NCI-H187 (cell line): ENCODE measurements at places on chromosomes 4 and X.

DNA sequence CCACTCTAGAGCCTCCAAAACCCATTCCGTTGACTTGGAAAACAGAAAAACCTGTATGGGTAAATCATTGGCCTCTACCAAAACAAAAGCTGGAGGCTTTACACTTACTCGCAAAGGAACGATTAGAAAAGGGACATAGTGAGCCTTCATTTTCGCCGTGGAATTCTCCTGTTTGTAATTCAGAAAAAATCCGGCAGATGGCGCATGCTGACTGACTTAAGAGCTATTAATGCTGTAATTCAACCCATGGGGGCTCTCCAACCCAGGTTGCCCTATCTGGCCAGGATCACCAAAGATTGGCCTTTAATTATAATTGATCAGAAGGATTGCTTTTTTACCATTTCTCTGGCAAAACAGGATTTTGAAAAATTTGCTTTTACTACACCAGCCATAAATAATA is 60.8 kb downstream of the ZNF732 start:
- peak; percentile 36 for DNase-seq

DNA sequence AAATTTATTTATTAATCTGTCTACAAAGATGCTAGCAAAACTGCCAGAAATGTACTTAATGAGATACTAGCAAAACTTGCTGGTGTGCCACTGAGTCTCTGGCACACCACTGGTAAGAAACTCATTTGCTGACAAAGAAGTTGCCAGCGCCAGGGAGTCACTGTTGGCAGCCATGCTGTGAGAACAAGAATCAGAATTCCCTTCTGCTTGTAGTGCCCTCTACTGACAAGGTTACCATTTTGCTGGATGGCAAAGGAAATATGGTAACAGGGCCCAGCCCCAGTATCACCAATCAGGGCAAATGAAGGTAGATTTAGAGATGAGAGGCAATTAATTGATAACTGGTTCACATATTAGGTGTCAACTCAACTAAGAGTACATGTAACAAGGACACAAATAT is 750.1 kb upstream of the ADGRL3 start:
- DNase-seq, result no peak

GRCh38 chr4:187826725-187827124 is 168.8 kb upstream of the ZFP42 start:
- DNase-seq, result no peak

DNA sequence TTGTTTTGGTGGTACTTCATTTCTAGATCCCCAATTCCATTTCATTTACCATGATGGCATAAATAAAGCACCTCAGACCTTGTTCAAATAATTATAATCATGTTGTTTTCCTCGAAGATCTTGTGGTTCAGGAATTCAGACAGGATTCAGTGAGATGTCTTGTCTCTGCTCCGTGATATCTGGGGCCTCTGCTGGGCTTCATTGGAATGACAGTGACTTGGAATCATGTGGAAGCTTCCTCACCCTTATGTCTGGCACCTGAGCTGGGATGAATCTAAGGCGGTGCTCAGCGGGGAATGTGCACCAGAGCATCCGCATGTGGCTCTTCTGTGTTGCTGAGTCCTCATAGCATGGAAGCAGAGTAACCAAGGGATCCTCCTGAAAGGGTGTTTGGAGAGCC is 132.2 kb downstream of the VEGFC start:
- DNase-seq, result no peak

GRCh38 chr4:7654550-7655445 is 220.1 kb upstream of the PSAPL1 start:
- DNase-seq, result no peak

DNA sequence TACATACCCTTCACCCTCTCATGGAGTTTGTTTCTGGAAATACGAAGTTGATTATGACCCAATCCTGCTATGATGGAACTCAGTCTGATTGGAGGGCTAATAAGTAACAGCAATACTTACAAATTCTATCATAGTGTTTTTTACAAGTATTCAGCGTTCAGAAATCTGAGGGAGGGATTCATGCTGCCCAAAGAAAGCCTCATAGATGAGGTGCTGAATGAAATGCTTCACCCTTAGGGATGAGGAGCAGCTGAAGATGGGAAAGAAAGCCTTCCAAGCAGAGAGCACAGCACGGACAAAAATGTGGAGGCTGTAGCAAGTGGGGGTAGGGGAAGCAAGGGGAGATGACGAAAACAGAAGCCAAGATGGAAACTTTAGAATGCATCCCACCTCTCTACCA is 27.9 kb upstream of the TBC1D1 start:
- no peak for DNase-seq

GRCh38 chr4:113809311-113809710 is 47.8 kb upstream of the CAMK2D start:
- DNase-seq, result no peak

DNA sequence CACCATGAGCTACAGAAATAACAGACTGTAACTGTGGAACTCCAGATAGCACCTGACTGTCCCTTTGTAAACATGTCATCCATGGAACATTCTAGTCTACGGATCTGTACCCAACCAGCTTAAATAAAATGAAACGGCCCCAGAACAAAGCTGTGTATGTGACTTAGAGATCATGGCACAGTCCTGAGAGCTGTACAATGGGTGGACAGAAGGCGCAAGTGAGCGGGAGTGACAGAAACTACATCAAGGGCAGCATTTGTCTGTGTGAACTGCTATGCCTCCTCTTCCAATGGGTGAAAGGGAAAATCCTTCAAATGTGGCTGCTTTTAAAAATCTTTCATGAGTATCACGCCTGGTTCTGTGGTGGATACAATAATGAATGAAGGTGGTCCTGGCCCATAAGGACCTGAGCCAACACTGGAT is 72.5 kb downstream of the FAT1 start:
- DNase-seq, result no peak

- DNase-seq, result no peak
Measured at GRCh38 chrX:45166781-45167180, 33.9 kb downstream of the DIPK2B start.

- DNase-seq, result no peak
Measured at GRCh38 chr4:46870411-46870810, 38.6 kb downstream of the COX7B2 start.

DNA sequence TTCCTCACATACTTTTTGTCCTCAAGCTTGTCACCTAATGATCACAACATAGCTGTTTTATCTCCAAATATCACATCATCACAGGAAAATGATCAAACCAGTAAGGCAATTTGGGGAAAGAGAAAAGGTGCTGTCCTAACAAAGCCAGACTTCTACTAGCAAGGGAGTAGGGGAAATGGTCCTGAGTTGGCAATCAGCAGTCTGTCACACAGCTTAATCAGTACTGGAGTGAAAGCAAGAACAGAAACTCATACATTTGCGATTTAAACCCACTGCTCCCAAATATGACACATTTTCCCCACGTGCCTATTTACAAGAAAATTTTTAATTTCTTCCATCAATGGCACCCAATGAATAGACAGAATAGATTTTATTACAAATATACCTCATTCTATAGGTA is 546.8 kb upstream of the FMR1 start:
- DNase-seq, result no peak

DNA sequence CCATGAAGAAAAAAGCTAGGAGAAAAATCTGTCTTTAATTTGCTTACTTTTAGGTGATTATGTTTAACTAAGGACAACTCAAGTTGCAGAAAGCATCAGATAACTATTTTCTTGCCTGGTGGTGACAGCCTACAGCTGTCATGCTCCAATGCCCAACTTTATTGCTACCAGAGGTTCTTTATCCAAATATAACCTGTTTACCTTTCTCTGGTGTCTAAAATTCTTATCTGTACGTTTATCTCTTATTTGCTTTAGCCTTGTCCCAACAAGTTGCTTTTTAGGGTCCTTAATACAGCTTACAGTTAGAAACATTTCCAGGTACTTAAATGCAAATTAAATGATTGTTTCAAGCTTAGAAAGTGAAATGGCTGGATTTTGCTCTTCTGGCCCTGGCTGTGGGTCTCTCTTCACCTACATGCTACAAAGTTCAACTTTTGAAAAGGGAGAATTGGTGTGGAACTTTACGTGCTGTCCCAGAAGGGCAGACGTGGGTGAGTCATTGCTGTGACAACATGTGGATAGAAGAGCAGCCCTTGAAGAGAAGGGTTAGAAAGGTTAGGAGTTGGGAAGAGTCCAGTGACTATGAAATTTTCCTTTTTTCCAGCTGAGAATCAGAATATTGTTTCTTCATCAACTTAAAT is 60.7 kb downstream of the HPGD start:
- DNase-seq, result no peak

- peak; percentile 77 for DNase-seq
Measured at GRCh38 chr4:89572224-89572858, 264.6 kb downstream of the SNCA start.
